ENCODE measurements at places on chromosomes 5 and 9. TPM values are rescaled to one million over a fixed set of nuclear protein-coding genes. Genes with fewer than 3 reads are reported as not detected.

GRCh38 chr9:72025906-72026305 is 34.5 kb downstream of the C9orf57 start:
- no peak for DNase-seq

DNA sequence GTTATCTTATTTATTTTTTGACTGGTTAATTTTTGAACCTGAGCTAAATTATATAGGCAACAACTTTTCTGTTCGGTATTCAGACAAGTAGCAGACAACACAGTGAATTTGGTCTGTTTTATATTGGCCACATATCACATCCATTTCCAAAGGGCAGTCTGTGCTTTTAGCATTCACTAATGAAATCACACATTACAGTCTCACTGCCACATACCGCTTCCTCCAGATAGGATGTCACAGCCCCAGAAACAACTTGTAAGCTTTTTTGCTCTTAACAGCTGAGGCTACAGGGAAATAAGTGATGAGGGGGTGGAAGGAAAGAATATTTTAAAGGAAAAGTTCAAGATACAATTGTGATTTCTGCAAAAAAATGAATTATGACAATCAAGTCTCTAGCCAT is 140.6 kb downstream of the PLCXD3 start:
- no peak for DNase-seq

- no peak for DNase-seq
Measured at GRCh38 chr5:22998774-22999173, 145.6 kb upstream of the CDH12 start.

DNA sequence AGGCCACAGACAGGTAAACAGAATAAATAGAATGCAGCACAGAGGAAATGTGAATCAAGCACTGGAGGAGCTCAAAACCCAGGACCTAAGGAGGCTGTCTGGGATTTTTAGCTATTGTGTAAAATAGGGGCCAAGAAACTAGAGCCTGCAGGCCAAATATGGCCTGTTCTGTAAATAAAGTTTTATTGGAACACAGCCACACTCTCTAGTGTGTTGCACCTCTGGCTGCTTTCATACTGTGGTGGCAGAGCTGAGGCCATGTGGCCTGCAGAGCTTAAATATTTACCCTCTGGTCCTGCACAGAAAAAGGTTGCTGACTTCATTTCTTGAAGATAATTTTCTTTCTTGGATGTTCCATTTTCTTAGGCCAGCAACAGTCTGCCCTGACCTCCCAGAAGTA is 136.4 kb downstream of the WDR41 start:
- DNase-seq, result no peak

- no peak for DNase-seq
Measured at GRCh38 chr9:36423206-36423605, 23.1 kb upstream of the RNF38 start.

- DNase-seq, result no peak
Measured at GRCh38 chr5:142551338-142552067, 134.4 kb downstream of the FGF1 start.

DNA sequence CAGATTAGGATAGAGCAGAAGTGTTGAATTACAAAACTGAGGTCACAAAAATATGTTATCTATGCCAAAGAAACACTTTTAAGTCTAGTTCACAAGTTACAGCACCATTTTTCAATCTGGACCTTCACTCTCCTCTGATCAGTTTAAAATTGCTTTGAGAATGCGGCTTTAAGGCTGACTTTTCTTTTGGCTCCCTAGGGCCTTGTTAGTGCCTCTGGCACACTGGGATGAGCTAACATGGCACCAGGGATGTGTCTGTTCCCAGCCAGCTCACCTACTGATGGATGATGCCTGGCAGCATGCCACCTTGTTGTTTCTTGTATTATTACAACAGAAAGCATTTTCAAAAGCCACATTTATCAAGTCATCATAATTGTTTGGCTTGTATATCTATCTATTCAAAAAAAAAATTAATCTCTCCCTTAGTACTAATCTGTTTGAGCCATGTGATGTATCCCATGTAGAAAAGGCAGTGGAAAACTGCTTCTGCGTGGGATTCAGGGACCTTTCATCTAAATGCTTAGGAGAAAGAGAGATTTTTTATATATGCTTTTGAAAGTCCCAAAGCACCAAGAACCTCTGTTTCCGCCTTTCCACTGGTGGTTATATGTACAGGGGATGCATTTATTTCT is 46.6 kb downstream of the ADAMTSL1 start:
- no peak for DNase-seq

GRCh38 chr5:79133121-79133656 is 21.6 kb downstream of the BHMT start:
- no peak for DNase-seq

The ZFP2 gene
- 0.27 TPM for total RNA-seq

- no peak for DNase-seq
Measured at GRCh38 chr5:15741591-15741990, 241.6 kb downstream of the FBXL7 start.

DNA sequence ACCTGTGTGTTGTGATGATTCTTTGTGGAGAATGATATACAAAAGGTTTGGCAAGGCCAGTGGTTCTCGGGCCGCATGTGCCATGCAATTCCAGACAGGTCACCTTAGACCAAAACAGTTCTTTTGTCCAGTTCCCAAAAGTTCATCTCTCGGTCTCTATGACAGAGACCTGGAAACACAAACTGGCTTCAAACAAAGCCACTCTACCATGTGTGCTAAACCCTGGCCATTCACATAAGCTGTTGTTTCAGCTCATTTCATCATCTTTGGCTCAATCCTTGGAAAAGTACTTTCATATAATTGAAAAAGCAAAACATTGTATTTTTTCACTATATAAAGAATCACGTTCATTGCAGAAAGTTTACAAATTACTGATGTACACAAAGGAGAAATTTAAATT is 210.5 kb upstream of the SEMA6A start:
- DNase-seq, result no peak

- DNase-seq, result no peak
Measured at GRCh38 chr5:155434681-155435080, 421.1 kb downstream of the KIF4B start.

The SLC25A48 gene
- total RNA-seq, result under 0.01 TPM

GRCh38 chr9:20684875-20685696 is 1.0 kb downstream of the FOCAD start:
- no peak for DNase-seq

The DPYSL3 gene
- total RNA-seq, result 45.2 TPM

GRCh38 chr9:97873425-97873824 is 20.4 kb downstream of the FOXE1 start:
- DNase-seq, result no peak

DNA sequence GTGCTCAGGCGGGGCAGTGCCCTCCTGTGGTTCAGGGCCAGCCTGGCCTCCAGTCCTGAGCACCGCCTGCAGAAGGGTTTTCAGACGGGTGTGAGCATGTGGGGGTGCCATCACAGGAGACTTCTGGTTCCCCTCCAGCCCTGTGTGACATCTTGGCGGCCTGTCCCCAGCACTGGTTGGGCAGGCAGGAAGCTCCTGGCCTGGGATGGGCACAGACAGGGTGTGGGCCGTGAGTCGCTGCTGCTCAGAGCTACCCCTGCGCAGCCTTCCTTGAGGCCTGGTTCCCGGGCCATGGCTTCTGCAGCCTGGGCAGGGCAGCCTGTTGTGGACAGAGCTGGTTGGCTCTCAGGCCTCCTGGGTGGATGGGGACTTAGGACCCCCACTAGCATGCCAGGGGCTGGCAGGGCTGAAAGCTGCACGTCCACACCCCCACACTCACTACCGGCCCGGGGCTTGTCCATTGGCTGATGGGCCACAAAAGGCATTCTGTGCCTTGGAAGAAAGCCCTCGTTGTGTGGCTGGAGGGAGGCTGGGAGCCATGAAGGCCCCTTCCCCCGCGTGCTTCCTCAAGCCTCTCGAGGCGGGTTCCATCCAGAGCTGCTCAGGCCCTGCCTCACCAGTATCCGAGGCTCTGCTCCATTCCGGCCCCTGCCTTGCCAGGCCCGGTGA is 58.7 kb downstream of the RXRA start:
- no peak for DNase-seq

GRCh38 chr5:98415663-98416062 is 357.8 kb upstream of the RGMB start:
- no peak for DNase-seq

GRCh38 chr5:66012271-66012670 is 85.9 kb downstream of the ERBIN start:
- DNase-seq, result no peak

- no peak for DNase-seq
Measured at GRCh38 chr9:76595645-76596044, 136.7 kb downstream of the GCNT1 start.

All from hematopoietic multipotent progenitor cell (in vitro differentiated cells).